ENCODE measurements at places on chromosomes 4 and X. TPM values are rescaled to one million over a fixed set of nuclear protein-coding genes. Genes with fewer than 3 reads are reported as not detected.

The SPANXA1 gene
- not detected for polyA plus RNA-seq

DNA sequence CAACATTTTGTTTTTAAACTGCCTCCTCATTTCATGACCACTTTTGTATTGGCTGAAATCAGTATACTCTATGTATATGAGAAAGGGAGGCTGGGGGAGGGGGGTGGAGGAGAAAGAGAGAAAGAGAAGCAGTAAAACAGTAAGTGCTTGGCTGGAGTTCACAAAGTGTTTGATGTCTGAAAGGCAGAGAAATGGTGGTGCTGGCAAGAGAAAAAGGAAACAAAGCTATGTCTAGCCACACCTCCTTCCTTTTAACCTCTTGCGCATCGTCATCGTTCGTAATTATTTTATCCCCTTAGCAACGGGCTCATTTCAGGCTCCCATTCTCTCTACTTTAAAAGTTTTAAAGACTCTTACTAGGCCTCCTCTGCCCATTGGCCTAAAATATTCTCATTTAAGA lies 25.6 kb downstream of the RPA4 start:
- H3K4me1 ChIP-seq = peaks cover 3% of the 10 kb centered on the region
- H3K27me3 ChIP-seq = no peaks in the 10 kb centered on the region

DNA sequence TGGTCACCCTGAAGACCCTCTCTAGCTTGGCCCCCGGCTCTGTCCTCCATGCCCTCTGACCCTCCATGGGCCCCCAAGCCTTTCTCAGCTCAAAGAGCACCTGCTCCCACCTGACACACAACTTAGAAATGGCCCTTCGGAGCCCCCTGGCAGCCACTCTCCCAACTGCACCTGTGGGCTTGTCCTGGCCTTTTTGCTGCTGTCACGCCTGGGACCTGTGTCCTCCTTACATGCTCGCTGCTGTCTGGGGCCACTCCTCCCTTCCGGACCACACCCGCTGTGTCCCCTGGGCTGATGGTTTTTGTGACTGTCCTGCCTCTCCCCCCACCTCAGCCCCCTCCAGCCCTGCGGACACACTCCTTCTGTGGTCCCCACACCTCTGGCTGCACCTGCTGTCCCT lies 106.2 kb upstream of the AFAP1 start:
- no peaks in the 10 kb centered on the region for H3K4me1 ChIP-seq
- H3K4me3 ChIP-seq = no peak overlapping the region
- no peaks in the 10 kb centered on the region for H3K36me3 ChIP-seq
- no peaks in the 10 kb centered on the region for H3K27me3 ChIP-seq

The HPGD gene
- polyA plus RNA-seq = 71.9 TPM

DNA sequence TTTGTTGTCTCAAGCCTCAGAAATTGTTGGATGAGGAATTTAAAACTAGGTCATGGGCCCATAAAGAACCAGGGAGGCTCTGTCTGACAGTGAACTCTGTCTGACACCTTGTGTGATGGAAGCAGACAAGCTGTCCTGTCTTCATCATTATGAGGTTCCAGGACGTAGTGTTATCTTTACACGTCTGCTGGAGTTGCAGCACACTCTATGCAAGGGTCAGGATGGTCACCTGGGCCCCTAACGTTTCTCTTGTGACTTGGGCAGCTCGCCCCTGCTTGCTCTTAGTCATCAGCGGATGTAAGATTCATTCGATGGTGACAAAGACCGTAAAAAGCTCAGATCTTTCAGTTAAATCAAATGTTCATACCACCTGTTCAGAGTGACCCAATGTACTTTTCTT lies 92.0 kb upstream of the ADGRG2 start:
- no peaks in the 10 kb centered on the region for H3K4me1 ChIP-seq
- no peak overlapping the region for H3K27ac ChIP-seq
- H3K4me3 ChIP-seq = no peak overlapping the region

GRCh38 chr4:53589511-53589910 lies 1.8 kb downstream of the LNX1 start:
- H3K4me3 ChIP-seq = no peak overlapping the region
- no peak overlapping the region for H3K27ac ChIP-seq
- no peaks in the 10 kb centered on the region for H3K36me3 ChIP-seq
- H3K4me1 ChIP-seq = no peaks in the 10 kb centered on the region

The DKK2 gene
- not detected for polyA plus RNA-seq

- H3K27ac ChIP-seq = no peak overlapping the region
- DNase-seq = no peak
- H3K4me3 ChIP-seq = no peak overlapping the region
- no peaks in the 10 kb centered on the region for H3K4me1 ChIP-seq
- H3K27me3 ChIP-seq = no peaks in the 10 kb centered on the region
Measured at GRCh38 chrX:66680451-66680850, 41.6 kb upstream of the EDA2R start.

DNA sequence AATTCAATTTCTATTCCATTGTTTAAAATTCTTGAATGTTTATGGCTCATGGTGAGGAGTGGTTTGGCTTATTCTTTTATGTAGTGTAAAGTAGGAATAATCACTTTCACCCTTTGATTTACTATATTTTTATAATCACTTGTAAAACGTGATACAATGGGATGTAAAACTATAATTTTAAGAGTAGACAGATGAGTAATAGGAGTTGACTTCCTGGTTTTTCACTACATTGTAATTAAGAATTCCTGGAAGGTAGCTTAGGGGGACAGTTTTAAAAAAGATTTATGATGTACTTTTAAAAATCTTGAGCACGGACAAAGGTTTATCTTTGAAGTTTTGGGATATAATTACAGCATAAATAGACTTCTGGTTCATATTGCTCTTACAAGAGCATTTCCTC lies 65.3 kb downstream of the PDGFC start:
- H3K4me1 ChIP-seq = no peaks in the 10 kb centered on the region
- H3K27ac ChIP-seq = no peak overlapping the region
- DNase-seq = no peak
- no peak overlapping the region for H3K4me3 ChIP-seq
- H3K36me3 ChIP-seq = no peaks in the 10 kb centered on the region

DNA sequence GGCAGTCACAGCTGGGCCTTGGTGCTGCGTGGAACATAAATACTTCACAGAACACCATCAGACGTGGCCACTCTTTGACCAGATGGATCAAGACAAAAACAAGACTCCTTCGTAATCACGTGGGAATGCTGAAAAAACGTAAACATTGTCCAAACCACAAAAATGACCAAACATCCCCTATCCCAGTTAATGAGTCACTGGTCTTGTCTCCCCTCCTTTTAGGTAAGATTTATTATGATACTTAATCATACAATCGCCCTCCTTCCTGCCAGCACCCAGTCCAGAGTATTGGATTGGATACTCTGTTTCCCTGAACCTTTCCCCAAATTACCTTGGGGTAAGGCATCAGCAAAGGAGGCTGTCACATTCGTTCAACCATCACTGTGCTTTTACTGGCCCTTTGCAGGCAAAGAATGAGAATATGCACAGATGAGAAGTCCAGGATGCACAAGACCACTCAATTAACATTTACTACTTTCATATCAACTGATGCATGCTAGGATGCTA lies 601 bp upstream of the TCEANC start:
- no peaks in the 10 kb centered on the region for H3K27me3 ChIP-seq
- peak overlapping the region; percentile 92 for H3K27ac ChIP-seq
- no peaks in the 10 kb centered on the region for H3K36me3 ChIP-seq
- no peak for DNase-seq
- peak overlapping the region; percentile 66 for H3K4me3 ChIP-seq

The HAND2 gene
- polyA plus RNA-seq = 17.4 TPM

DNA sequence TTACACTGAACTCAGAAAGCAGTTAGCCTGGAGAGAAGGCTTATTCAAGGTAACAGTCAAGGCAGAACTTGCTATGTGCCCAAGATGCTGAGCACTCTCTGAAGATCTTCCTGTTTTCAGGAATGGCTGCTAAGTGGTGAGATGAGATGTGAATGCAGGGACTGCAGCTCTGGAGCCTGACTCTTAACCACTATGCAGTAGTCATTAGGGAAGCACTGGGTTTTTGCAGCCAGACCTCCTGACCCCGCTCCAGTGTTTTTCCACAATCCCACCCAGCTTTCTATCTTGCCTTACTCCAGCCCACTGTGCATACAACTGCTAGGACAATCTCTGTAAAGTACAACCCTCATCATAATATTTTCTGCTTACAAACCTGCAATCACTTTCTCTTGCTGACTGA lies 95.2 kb upstream of the LNX1 start:
- no peak for DNase-seq
- H3K4me1 ChIP-seq = no peaks in the 10 kb centered on the region
- H3K36me3 ChIP-seq = no peaks in the 10 kb centered on the region

The DGKK gene
- polyA plus RNA-seq = not detected

The CFAP99 gene
- polyA plus RNA-seq = not detected
